ENCODE measurements at places on chromosomes 11 and 22. TPM values are rescaled to one million over a fixed set of nuclear protein-coding genes. Genes with fewer than 3 reads are reported as not detected.

DNA sequence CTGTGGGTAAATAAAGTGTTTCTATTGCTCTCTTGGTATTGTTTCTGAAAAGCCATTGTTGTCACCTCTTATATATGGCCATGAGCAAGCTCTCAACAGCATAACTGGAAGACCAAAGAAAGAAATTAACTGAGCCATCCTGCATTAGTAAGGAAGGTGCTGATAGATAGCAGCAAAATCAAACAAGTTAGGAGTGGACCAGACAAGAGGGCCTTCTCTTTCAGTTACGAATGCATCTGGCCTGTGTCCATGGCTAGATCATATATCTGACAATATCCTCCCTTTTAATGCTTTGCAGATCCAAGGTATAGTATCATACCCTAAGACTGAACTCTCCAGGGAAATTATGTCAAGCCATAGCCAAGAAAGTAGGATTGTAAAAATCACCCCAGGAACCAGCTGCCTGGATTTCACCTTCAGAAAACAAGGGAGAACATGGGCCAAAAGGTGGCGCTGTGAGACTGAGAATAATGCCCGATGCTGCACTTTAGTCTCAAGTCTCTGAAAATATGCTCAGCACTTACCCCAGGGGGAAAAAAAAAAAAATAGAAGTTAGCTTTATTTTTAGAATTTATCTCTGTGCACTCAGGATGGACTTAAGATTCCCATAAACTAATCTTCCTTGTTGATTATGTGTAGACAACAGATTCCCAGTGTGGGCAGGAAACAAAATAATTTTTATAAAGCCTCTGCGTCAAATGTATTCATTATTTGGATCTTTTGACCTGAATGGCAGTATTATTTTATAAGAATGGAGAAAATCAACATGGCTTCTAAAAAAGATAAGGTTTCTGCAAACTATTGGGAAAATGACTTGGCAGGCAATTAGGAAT, 415.1 kb downstream of the ETS1 start:
- peak; percentile 91 for DNase-seq

- no peak for DNase-seq
Observed at GRCh38 chr11:82863209-82863608, 37.0 kb downstream of the PRCP start.

DNA sequence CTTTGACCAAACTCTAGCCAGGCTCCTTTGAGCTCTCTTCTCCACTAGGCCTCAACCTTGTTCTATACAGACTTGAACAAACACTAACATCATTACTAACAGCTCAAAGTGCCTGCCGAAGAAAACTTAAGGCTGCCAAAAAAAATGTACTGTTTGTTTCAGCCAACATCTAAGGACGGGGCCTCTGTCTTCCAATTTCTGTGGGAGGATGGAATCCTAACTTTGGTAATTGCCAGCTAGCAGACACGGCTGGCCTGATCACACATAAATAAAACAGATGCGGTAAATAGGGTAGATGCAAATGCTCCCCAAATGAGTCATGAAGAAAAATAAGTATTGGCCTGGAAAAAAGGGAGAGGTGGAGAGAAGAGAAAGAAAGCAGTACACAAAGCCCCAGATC, 394.3 kb downstream of the TMEM135 start:
- DNase-seq, result no peak

- DNase-seq, result no peak
Observed at GRCh38 chr11:108241330-108242037, 18.6 kb downstream of the ATM start.

GRCh38 chr11:2355000-2355644, 22.0 kb upstream of the CD81 start:
- no peak for DNase-seq

- DNase-seq, result peak; percentile 73
Observed at GRCh38 chr22:50705851-50706351, 32.1 kb upstream of the ACR start.

SCGB1D2 gene
- not detected for total RNA-seq

Data from posterior vena cava (tissue), 2 donors.